ENCODE measurements at places on chromosomes 11 and 22.

GRCh38 chr11:105622016-105622415, 12.1 kb downstream of the GRIA4 start:
- no peak for DNase-seq

GRCh38 chr11:47726878-47727514, 11.8 kb upstream of the AGBL2 start:
- no peak for DNase-seq

GRCh38 chr11:130980071-130980862, 64.0 kb upstream of the SNX19 start:
- DNase-seq = no peak

- DNase-seq = no peak
These were observed 2.7 kb downstream of the NEAT1 start for GRCh38 chr11:65425105-65425970.

GRCh38 chr11:85759915-85760314, 51.0 kb downstream of the SYTL2 start:
- no peak for DNase-seq

DNA sequence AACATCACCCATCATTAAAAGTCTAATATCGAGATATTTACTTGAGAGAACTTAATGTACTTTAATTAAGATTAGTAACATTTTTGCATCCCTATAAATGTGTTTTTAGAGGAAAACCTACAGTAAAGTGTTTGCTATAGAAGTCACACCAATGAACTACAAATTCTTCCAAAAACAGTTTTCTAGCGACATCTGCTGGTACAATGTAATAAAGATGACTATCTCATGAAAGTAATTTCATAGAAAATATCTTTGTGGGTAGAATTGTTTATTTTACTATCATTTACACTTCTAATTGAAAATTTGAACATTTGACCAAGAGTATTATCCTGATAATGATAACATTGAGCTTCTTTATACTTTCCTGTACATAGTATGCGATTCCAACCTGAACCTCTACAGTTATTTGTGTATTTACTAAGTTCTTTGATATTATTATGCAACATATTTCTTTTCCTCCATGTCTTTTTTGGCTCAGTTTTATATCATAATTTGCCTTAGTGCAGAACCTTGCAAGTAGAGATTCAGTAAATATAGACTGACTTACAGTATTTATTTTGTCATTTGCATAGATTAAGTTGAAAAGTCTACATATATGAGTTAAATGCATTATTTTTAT, 252.7 kb downstream of the TMEM135 start:
- peak; percentile 67 for DNase-seq

DNA sequence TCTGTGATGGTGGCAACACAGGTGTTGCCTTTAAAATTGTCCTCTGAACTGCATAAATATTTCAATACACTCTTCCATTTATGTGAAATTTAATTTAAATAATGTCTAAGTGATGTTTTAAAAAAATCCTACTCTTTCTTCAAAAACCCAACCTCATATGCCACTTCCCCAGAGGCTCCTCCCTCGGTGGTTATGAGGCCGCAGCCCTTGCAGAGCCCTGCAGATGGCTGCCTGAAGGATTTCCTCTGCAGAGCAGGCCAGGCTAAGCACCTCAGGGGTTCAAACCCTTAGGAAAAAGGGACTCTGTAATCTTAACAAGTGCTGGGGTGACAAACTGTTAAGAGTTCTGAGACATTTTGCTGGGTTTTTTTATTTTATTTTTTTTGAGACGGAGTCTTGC, 25.2 kb downstream of the MORC2 start:
- no peak for DNase-seq
